ENCODE measurements at places on chromosomes 2 and 18. TPM values are rescaled to one million over a fixed set of nuclear protein-coding genes. Genes with fewer than 3 reads are reported as not detected.

FAM228A gene
- total RNA-seq: 3.5 TPM

C2orf66 gene
- total RNA-seq: 1.8 TPM

MROH2A gene
- not detected for total RNA-seq

RAMP1 gene
- 4.6 TPM for total RNA-seq

ABCG5 gene
- not detected for total RNA-seq

SATB2 gene
- 14.2 TPM for total RNA-seq

SP9 gene
- 0.09 TPM for total RNA-seq

DNA sequence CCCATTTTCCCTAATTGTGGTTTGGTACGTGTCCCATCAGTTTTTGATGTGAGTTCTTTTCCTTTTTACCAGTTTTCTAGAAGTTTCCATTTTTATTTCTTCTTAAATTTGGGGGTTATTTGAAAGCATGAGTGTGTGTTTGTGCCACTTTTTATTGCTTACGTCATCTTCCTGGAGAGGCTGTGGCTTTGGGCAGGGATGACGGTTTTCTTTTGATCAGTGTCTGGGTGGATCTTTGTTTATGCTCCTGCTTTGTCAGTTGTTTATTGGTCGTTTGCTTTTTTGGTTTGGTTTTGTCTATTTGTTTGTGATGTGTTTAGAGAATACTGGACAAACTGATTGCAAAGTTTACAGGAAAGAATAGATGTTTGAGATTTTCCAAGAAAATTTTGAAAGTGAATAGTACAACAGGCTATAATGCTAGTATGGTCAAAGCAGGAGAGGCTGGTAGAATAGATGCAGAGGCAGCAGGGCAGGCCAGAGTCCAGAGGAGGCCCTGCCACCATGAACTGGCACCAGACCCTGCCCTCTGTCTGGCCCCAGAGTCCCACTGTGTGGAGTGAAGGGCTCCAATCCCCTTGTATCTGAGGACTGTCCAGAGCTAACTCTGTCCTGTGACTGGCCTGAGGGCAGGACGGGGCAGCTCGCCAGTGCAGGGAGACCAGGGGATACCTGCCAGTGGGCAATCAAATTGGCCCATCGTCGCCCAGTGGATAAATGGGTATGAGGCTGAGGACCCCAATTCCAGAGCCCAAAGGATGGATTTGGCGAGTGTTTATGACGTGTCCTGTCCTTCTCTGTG, 23.4 kb upstream of the SNED1 start:
- DNase-seq: no peak

DNA sequence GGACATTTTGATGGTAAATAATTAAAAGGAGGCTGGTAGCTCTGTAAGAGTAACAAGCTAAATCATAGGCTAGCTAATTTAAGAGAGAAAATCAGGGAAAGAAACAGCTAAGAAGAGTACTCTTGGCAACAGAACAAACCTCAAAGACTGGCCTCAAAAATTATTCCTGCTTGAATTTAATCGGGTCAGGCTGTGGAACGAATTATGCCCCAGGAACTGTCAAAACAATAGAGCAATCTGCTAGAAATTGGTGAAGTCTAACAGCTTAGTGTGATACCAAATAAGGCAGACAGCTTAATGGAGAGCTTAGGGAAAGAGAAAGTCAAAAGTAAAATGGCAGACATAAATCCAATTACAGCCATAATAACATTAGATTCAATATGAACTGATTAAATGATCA, 215.7 kb downstream of the MREG start:
- DNase-seq: peak; percentile 12

- DNase-seq: no peak
Measured at GRCh38 chr2:202639231-202639630, 4.5 kb downstream of the FAM117B start.

DNA sequence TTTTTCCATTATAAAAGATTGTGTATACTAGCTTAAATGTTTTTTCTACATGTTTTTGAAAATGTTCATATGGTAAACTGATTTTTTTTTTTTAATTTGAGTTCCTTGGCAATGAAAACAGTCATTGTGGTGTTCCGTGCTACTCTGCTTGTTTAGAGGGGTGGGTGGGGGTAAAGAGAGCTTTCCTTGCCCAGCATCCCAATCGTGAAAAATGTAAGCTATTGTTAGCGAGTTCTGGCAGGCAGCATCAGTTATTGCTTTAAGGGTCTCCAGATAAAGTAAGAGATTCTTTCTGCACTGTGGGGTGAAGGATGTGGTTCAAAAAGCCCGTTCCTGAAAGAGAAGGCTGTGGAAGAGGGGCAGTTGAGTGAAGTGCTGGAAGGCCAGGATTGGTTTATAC, 118.4 kb downstream of the TANC1 start:
- no peak for DNase-seq

DNA sequence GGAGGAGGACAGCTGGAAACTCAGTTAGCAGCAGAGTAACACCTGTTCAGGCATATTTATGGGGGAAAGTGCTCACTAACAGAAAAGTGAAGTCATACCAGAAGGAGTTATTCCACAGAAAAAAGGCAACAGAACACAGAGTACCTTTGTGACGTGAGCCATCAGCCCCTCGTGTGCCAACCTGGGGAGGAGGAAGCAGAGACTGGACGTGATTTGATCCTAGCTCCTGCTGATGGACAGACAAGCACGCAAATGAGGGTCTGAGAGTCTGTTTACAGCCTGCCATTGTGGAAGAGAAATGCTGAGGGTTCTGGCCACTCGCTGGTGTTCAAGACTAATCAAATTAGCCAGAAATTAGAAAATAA, 120.7 kb downstream of the ZNF521 start:
- DNase-seq: peak; percentile 57

GRCh38 chr2:153873052-153874048, 1.6 kb downstream of the GALNT13 start:
- DNase-seq: peak; percentile 29

DNA sequence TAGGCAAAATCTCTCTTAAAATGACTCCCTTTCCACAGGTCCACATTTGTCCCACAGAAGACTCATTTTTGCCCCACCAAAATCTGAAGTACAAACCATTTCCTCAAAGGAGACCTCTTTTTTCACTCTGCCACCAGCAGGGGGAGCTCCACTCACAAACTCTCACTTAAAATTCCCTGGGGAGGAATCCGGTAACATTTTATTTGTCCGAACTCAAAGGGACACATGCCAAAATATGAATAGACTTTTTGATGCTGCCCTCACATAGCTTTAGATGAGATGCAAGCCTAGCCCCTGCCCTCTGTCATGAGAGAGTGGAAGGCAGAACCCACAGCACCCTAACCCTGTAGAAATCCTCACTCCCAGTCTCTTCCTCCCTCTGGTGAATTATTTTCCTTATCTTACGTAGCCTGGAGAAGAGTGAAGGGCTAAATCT, 57.1 kb downstream of the RMDN2 start:
- DNase-seq: peak; percentile 7

- no peak for DNase-seq
Measured at GRCh38 chr2:75432761-75433361, 127.9 kb downstream of the EVA1A start.

- no peak for DNase-seq
Measured at GRCh38 chr2:72934683-72935610, 17.6 kb downstream of the EMX1 start.

DNA sequence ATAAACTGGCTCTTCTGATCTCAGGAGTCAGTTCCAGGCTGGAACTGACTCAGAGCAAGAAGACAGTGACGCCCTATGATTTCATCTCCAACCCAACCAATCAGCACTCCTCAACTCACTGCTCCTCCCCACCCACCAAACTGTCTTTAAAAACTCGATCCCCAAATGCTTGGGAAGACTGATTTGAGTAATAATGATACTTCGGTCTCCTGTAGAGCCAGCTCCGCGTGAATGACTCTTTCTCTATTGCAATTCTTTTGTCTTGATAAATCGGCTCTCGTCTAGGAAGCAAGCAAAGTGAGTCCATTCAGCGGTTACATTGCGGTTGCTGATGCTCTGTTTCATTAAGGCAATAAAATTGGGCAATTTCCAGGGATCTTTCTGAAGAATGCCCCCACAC, 1025.3 kb upstream of the CNTNAP5 start:
- DNase-seq: no peak

DNA sequence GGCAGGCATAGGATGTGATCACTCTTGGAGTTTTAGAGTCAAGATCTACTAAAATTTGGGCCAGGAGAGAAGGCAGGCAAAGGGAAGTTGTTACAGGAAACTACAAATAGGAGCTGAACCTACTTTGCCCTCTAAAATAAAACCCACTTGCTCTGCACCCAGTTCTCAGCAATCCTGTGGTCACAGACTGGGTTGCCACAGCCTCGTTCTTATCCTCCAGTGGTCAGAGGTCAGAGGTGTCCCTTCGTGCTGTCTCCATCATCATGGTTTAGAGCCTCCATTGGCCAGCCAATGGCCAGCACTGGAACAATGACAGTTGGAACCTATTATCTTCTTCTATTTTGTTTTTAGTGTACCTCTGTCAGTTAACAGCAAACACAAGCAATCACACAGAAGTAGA, 90.7 kb upstream of the TNP1 start:
- no peak for DNase-seq

GRCh38 chr2:28507796-28508764, 12.2 kb downstream of the PLB1 start:
- DNase-seq: no peak

DNA sequence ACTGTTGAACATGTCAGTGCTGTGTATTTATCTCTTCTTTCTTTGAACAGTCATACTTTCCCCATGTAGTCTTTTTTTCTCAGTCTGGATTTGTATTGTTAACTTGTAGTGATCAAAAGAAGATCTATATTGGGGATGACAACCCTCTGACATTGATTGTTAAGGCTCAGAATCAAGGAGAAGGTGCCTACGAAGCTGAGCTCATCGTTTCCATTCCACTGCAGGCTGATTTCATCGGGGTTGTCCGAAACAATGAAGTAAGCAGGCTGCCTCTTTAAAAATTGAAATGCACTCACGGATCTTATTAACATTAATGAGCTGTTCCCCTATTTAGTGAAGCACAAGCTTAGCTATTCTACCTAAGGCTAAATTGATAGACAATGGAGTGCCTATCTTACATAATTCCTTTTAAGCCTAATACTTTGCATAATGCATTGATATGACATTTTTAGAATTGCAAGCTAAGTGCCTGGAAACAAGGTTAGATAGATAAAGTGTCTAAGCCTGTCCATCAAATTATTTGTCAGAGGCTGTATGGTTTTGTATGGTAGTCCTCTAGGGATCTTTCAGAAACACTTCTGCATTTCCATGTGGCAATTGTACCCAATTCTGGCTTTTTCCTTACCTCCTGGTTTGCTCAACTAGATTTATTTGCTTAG, 29.3 kb upstream of the FAM171B start:
- DNase-seq: no peak

DNA sequence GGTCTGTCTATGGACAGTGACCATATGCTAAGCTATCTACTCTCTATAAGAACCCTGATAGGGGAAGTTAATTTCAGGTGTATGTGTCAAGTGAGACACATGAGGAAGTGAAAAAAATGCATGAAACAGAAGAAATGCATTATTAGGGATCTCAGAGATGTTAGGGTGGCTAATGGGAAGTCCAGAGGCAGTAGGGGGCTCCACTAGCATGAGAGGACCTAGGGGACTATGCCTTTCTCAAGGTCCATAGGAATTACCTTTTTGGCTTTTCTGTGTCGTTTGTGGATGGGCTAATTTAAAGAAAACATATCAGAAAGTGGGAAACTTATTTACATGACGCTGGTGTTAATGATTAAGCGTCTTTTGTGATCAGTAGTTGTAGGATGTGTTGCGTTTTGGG, 1653.2 kb downstream of the DPP10 start:
- DNase-seq: no peak

- DNase-seq: no peak
Measured at GRCh38 chr2:54672590-54673456, 50.6 kb upstream of the EML6 start.

DNA sequence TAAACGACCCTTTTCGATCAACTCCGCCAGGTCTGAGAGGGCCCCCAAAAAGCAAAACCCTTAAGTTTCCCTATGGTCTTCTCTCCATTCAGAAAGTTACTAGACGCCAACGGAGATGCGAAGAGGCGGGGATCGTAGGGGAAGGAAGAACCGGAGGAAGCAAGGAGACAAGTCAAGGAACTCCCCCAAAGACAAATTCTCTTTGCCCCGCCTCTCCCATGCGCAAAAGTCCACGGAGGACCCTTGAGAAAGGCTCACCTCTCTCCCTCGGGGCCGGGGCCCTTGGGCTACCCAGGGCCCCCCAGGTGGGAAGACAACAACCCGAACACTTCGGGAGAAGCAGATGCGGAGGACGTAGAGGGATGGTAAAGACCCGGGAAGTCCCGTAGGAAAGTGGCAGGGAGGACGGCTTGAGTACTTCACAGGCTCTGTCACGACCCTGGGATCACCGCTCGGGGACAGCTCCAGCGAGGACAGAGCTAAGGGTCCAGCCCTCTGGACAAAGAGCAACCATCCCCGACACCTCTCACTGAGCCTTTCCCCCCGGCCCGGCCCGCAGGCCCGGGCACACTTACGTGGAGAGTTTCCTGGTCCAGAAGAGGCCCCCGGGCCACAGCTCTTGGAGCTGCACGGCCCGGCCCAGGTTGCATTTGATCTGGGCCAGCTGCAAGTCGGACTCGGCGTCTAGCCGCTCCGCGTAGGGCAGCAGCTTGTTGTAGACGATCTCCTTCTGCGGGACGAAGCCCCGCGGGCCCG, 647 bp downstream of the PSME4 start:
- DNase-seq: no peak

- DNase-seq: no peak
Measured at GRCh38 chr2:186783254-186783653, 65.7 kb downstream of the ZSWIM2 start.

DNA sequence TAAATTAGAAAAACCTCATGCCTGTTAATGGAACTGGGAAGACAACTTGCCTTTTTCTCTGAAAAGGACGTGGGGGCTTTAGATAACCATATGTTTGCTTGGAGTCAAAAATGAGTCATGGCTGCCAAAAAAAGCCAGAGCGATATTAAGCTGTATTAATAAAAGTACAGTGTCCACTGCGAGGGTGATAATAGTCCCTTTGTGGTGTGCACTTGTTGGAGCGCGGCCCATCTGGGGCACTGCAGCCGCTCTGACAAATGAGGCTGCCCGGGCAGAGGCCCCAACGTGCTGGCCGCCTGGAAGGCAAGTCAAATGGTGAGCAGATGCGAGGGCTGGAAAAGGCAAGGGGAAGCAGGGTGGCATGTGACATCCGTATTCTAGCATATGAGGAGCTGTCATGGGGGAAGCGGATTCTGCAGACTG, 103.3 kb upstream of the NCK2 start:
- DNase-seq: peak; percentile 77

- DNase-seq: no peak
Measured at GRCh38 chr2:128446874-128447537, 128.3 kb upstream of the HS6ST1 start.

- no peak for DNase-seq
Measured at GRCh38 chr2:133836691-133837345, 268.6 kb upstream of the NCKAP5 start.
